Natural killer cell treated with Interleukin-12 subunit alpha and Interleukin-12 subunit beta and Interleukin-15 and Interleukin-18, amount 100 ng/mL, for 72 hours (primary cell): ENCODE measurements at places on chromosomes 4 and X. TPM values are rescaled to one million over a fixed set of nuclear protein-coding genes. Genes with fewer than 3 reads are reported as not detected.

DNA sequence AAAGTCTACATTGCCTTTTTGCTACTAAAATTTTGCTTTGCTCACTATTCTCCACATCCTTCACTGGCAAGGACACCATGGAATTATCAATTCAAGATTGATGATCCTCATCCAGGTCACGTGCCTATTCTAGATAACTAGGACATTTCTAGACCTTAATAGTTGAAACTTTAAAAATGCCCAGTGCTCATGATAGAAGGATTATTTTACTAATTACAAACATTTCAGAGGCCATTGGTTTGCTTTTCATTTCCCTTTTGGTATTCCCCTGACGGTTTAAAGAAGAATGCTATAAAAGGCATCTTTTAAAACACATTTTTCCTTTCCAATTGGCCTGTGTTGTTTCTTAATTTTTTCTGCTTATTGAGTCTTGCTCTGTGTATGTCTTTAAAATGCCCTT, 249.4 kb downstream of the NDST4 start:
- H3K4me3 ChIP-seq: no peak overlapping the region
- H3K4me1 ChIP-seq: no peaks in the 10 kb centered on the region
- no peak overlapping the region for H3K27ac ChIP-seq
- H3K27me3 ChIP-seq: no peaks in the 10 kb centered on the region
- H3K36me3 ChIP-seq: no peaks in the 10 kb centered on the region

DNA sequence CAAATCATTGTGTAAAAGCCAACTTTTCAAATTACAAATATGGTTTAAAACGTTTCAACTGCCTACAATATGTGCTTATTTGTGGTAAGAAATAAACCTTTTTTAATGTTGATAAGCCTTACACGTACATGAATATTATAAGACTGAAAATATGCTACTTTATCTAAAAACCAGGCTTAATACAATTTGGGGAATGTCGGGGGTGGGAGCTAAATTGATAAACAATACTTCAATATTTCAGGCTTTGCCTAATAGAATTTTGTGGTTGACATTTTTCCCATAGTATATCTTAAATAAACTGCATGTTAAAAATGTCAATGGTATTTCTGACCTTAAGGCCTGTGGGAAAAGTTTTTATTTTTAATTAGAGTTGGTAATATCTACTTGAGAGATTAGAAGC, 69.8 kb upstream of the SLIT2 start:
- no peak overlapping the region for H3K27ac ChIP-seq
- H3K27me3 ChIP-seq: no peaks in the 10 kb centered on the region
- no peak overlapping the region for H3K4me3 ChIP-seq
- no peaks in the 10 kb centered on the region for H3K4me1 ChIP-seq
- no peak for DNase-seq

DNA sequence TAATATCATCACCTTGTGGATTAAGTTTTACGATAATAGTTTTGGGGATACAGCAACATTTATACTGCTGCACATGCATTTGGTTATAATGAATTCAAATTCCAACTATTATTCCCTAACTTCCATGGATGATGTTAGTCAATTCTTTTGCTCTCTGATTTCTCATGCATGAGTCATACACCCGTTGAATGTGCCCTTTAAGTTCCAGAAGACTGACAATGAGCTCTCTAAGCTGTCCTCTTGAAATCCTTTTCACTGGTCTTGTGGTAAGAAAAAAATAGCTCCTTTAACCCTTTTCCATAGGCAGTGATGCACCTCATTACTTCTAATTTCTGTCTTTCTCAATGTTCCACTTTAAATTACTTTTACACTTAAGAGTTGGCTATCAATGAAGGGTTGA, 1095.2 kb upstream of the POU3F4 start:
- no peaks in the 10 kb centered on the region for H3K27me3 ChIP-seq
- DNase-seq: no peak
- no peak overlapping the region for H3K27ac ChIP-seq
- no peaks in the 10 kb centered on the region for H3K4me1 ChIP-seq
- no peaks in the 10 kb centered on the region for H3K36me3 ChIP-seq

- H3K27ac ChIP-seq: no peak overlapping the region
- no peak for DNase-seq
- no peaks in the 10 kb centered on the region for H3K4me1 ChIP-seq
Measured at GRCh38 chr4:73704314-73705055, 35.9 kb upstream of the CXCL8 start.

DNA sequence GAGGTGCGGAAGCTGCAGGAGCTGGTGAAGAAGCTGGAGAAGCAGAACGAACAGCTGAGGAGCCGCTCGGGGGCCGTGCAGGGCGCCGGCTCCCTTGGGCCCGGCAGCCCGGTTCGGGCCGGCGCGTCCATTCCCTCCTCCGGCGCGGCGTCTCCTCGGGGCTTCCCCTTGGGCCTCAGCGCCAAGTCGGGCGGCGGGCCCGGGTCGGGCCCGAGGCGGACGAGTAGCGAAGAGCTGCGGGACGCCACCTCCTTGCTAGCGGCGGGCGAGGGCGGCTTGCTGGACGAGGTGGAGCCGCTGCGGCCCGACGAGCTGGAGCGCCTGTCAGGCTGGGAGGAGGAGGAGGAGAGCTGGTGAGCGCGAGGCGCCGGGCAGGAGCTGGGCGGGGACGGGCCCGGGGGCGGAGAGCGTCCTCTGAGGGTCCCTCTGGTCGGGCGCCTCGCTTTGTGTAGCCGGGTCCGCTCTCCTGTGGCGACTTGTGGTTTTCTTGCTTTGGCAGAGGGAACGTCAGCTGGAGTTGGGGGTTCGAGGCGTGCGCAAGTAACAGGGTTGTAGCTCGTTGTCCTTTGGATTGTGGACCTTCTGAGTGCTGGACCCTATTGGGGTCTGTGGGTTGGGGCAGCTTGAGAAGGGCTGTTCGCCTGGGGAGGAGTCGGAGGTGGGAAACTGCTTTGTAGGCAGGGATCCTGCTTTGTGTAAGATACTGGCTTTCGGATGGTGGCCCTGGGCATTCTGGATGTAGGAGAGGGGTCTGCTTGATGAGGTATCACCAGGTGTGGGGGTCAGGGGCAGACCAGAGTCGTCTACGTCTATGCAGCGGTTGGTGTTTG, 662 bp downstream of the SLAIN2 start:
- H3K4me1 ChIP-seq: peaks cover 52% of the 10 kb centered on the region
- no peaks in the 10 kb centered on the region for H3K36me3 ChIP-seq
- DNase-seq: peak; percentile 74
- peak overlapping the region; percentile 95 for H3K27ac ChIP-seq
- peak overlapping the region; percentile 98 for H3K4me3 ChIP-seq

- H3K27me3 ChIP-seq: no peaks in the 10 kb centered on the region
- no peaks in the 10 kb centered on the region for H3K36me3 ChIP-seq
- H3K27ac ChIP-seq: no peak overlapping the region
- H3K4me1 ChIP-seq: no peaks in the 10 kb centered on the region
- H3K4me3 ChIP-seq: no peak overlapping the region
Measured at GRCh38 chr4:75714704-75715103, 9.7 kb upstream of the USO1 start.

GRCh38 chr4:129455482-129455881, 359.5 kb downstream of the C4orf33 start:
- H3K27ac ChIP-seq: no peak overlapping the region
- no peaks in the 10 kb centered on the region for H3K36me3 ChIP-seq
- H3K4me3 ChIP-seq: no peak overlapping the region
- DNase-seq: no peak

DNA sequence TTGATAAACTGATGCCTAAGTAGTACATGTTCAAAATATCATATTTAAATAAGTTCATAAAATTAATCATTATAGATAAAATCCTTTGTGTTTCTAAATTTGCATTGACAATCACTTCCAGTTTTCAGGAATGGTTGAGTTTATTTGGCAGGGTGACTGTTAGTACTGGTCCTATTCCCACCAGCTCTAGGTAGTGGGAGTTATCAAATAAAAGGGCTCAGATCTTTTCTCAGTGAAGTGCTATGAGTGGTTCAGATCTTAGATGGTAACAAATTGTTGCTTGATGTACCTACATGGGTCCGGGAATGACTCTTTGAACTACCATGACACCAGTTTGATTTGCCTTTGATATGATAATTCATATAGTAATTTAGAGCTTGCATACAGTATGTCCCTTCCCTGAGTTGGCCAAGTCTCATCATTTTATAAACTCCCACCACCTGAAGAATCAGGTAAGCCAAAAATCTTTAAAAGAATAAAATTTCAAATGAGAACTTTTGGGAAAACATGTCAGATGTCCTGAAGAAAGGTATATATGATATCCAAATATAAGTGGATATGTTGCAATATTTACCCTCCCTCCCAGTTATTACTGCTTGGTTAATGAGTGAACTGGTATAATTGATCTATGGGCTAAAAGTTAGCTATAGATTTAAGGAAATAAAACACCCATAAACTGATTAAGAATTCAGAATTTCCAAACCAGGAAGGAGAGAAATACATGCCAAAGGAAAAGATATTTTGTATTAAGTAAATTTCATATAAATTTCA, 28.6 kb downstream of the GPC3 start:
- H3K4me1 ChIP-seq: no peaks in the 10 kb centered on the region
- DNase-seq: no peak
- H3K4me3 ChIP-seq: no peak overlapping the region

DNA sequence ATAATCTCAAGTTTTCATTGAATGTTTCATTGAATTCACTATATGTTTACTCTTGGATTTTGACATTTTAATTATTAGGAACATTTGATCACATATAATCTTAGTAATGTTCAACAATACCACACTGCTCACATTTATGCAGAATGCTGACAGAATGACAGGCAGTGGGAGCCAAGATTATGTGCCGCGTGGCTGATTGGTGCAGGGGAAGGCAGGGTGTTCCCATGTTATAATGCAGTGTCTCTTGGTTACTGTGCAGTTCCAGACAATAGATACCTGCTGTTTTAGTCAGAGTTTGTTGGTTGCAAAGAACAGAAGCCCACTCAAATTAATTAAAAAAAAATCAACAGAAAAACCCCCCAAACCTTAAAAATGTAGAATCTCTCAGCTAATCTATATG, 33.0 kb downstream of the FHIP1A start:
- peaks cover 26% of the 10 kb centered on the region for H3K27me3 ChIP-seq
- H3K36me3 ChIP-seq: no peaks in the 10 kb centered on the region
- no peak overlapping the region for H3K4me3 ChIP-seq
- no peak overlapping the region for H3K27ac ChIP-seq
- DNase-seq: no peak

DNA sequence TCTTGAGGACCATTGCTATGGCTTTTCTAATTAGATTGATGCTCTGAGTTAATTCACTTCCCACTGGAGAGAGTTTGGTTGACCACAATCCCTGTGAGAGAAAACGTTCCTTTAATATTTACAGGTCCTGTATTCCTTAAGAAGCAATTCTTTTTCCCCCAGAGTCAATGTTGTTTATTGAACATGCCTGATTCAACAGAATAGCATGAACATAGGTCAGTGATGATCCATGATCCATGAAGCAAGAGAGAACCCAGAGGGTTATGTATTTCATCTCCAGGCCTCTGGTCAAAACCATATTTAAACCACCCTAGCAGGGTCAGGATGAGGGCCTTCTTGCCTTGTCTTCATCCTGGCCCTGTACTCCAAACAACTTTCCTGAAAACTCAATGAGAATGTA, 39.4 kb upstream of the EFHC2 start:
- no peak for DNase-seq
- no peak overlapping the region for H3K27ac ChIP-seq
- H3K27me3 ChIP-seq: peaks cover 5% of the 10 kb centered on the region
- H3K4me1 ChIP-seq: no peaks in the 10 kb centered on the region
- H3K4me3 ChIP-seq: no peak overlapping the region

- no peak for DNase-seq
- H3K4me1 ChIP-seq: no peaks in the 10 kb centered on the region
- no peak overlapping the region for H3K4me3 ChIP-seq
- H3K36me3 ChIP-seq: no peaks in the 10 kb centered on the region
- no peak overlapping the region for H3K27ac ChIP-seq
Measured at GRCh38 chrX:6465756-6466155, 69.2 kb downstream of the VCX3A start.

DNA sequence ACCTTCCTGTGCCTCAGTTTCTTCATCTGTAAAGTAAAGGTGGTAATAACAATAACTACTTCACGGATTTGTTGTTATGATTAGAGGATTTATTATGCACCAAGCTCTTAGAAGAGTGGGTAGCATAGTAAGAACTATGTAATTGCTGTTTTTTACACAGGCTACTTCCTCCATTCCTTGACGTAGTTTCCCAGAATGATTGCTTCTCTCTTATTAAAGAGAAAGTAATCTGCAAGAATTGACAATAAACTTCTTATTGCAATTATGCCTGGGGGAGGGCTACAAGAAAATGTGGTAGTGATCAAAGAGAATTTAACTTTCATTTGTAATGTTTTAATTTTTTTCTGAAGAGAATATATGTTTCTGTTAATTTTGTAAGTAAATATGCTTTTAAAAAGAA, 238.7 kb downstream of the GASK1B start:
- H3K4me3 ChIP-seq: no peak overlapping the region
- no peaks in the 10 kb centered on the region for H3K36me3 ChIP-seq
- H3K27me3 ChIP-seq: no peaks in the 10 kb centered on the region
- no peak for DNase-seq
- no peak overlapping the region for H3K27ac ChIP-seq

DNA sequence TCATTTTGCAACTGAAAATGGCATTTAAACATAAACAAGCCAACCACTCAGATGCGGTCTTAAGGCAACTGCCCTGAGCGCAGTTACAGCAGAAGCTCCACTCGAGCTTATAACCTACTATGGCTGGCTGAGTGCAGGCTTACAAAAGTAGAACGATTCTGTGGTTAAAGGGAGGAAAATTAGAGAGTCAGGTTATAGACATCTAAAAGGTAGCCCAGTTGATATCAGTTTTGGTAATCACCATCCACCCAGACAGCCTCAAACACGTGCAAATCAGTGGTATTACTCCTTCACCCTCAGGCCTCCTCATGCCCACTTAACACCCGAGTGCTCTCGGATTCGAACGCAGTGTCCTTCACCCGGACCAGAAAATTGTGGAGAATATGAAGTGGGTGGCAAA, 3.1 kb downstream of the LEF1 start:
- H3K36me3 ChIP-seq: no peaks in the 10 kb centered on the region
- peaks cover 33% of the 10 kb centered on the region for H3K27me3 ChIP-seq
- peak overlapping the region; percentile 96 for H3K4me3 ChIP-seq
- DNase-seq: no peak
- H3K27ac ChIP-seq: no peak overlapping the region
- H3K4me1 ChIP-seq: peaks cover 30% of the 10 kb centered on the region

GRCh38 chrX:18098763-18099162, 121.9 kb downstream of the BEND2 start:
- H3K36me3 ChIP-seq: no peaks in the 10 kb centered on the region
- no peak overlapping the region for H3K4me3 ChIP-seq
- H3K27me3 ChIP-seq: peaks cover 10% of the 10 kb centered on the region
- DNase-seq: no peak
- no peak overlapping the region for H3K27ac ChIP-seq

GRCh38 chrX:110132450-110133114, 129.7 kb downstream of the TMEM164 start:
- no peaks in the 10 kb centered on the region for H3K27me3 ChIP-seq
- H3K4me1 ChIP-seq: peaks cover 12% of the 10 kb centered on the region
- no peak for DNase-seq
- H3K36me3 ChIP-seq: no peaks in the 10 kb centered on the region
- H3K27ac ChIP-seq: no peak overlapping the region
- H3K4me3 ChIP-seq: peak overlapping the region; percentile 54

Gene TRPC5OS
- total RNA-seq: not detected

Gene PFKFB1
- total RNA-seq: 0.81 TPM

Gene FAM9C
- total RNA-seq: not detected

Gene MAMLD1
- 3.5 TPM for total RNA-seq

Gene MRFAP1L1
- total RNA-seq: 55.1 TPM

Gene ETFDH
- total RNA-seq: 29.9 TPM

Gene MAPK10
- total RNA-seq: not detected
